ENCODE measurements at places on chromosomes 13 and 19.

DNA sequence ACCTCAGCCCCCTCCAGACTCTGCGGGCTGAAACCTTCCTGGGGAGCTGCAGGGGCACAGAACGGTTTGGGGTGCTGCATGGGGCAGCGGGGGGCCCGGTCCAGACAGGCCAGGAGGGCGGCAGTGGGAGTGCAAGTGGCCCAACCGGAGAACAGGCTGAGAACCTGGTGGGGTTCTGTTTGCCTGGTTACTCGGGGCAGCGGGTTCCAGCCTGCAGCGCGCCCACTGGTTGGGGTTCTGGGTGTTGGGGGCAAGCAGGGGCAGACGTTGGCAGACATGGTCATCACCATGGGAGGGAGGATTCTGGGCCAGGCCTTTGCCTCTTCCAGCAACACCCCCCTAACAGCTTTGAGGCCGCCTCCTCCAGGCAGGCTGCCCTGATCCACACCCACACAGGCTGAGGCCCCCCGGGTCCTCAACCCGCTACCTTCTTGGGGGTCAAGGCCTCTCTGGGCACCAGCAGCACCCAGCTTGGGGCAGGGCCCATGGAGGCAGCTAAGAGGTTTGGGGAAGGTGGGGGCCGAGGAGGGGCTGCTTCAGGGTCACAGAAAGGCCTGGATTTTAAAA, at the start of gene PRR22:
TSS of gene PRR22 (minus strand) at position 166 of the 567 bp plus-strand sequence. CDS start at position 80, 86 bp downstream.
- DNase-seq = no peak

GRCh38 chr19:4256563-4256962, 9.7 kb downstream of the YJU2 start:
- DNase-seq = no peak

DNA sequence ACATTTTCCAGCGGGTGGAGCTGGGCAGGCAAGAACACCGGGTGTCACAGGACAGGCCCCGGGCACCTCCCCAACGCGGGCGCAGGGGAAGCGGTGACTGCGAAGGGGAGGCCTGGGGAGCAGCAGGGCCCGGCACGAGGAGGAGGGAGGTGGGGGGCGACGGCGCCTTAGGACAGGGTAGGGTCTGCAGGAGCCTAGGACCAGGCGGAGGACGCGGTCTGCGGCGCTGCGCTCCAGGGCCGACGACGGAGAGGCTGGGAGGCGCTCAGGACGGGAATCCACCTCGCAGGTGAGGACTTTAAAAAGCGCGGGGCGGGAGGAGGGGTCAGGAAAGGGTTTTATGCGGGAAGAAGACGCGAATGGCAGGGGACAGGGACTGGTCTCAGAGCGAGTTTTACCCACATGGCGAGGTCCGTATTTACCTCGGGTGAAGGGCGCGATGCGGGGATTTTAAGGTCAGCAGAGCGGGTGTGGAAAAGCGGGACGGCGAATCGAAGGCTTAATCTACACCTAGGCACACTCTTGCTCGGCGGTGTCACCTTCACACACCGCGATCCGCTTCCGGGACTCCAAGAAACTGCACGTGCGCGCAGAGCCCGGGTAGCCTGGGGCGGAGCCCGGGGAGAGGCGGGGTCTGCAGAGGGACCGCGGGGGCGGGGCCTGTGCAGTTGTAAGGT, 13.5 kb downstream of the ERVV-2 start:
- no peak for DNase-seq

DNA sequence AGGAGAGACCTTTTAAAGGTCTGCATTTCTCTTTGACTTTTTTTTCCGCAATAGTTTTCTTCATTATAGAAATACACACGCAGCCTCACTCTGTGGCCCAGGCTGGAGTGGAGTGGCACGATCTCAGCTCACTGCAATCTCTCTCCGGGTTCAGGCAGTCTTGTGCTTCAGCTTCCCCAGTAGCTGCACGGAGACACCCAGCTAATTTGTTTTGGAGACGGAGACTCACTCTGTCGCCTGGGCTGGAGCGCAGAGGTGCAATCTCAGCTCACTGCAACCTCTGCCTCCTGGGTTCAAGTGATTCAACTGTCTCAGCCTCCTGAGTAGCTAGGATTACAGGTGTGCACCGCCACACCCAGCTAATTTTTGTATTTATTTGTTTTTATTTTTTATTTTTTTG, 11.7 kb upstream of the MKNK2 start:
- no peak for DNase-seq

DNA sequence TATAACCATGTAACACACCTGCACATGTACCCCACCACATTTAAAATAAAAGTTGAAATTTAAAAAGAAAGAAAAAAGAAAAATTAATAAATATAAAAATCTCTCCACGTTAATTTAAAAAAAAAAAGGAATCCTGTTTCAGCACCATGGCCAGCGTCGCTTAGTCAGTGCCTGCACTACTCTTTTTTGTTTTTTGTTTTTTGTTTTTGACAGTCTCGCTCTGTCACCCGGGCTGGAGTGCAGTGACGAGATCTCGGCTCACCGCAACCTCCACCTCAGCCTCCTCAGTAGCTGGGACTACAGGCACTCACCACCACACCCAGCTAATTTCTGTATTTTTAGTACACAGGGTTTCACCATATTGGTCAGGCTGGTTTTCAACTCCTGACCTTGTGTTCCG, 835.9 kb downstream of the UQCRFS1 start:
- no peak for DNase-seq

GRCh38 chr13:75355609-75356008, 126.4 kb downstream of the TBC1D4 start:
- no peak for DNase-seq

GRCh38 chr13:41851351-41851750, 109.6 kb downstream of the VWA8 start:
- no peak for DNase-seq

DNA sequence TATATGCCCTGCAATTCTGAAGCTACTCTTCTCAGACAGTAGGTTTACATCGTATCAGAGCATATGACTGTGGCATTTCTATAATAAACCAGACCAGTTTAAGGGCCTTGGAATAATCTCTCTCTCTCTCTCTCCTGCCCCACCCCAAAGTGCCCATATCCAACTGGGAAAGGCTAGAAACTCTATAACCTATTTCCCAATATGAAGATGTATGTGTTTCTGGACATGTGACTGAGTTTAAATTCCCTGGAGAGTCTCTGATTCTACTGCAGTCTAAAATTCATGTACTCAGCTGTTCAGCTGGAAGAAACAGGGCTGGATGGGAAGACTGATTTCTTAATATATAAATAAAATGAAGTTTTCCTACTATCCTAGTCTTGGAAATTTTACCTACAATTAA, 91.9 kb upstream of the MBNL2 start:
- no peak for DNase-seq

DNA sequence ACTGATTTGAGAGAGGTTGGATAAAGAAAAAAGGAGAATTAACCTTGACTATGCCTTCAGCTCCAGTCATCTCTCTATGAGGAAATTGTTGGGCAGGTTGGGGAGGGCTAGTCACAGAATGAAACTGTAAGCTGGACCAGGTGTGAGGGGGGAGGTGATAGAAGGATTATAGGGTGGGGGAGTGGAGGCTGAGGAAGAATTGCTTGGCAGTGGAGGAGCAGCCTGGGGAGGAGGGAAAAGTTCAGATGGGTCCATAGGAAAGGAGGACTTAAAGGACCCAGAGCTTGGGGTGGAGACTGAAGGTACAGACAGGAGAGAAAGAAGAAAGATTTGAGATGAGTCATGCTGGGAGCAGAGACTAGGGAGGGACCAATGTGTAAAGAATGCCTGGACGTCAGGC, 8.2 kb upstream of the ZNF431 start:
- DNase-seq = no peak

DNA sequence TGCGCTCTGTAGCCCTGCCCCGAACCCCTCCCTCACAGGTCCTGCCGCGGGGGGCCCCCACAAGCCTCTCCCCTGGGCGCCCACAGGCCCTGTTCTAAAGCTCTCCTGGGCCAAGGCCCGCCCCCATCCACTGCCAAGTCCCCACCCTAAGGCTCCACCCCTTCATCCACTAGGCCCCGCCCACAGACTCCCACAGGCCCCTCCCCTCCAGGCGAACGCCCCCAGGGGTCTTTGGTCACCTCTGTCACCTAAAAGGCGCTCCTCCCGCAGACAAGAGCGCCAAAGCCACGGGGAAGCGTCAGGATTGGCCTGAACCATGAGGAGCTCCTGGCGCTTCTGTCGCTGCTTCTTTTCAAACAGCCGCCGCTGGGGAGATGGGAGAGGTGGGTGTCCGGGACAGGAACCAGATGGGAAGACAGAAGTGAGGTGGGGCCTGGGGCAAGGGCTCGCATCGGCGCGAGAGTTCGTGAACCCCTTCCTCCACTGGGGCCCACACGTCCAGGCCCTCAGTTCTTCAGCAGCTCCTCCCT, 2.3 kb downstream of the TULP2 start:
- peak; percentile 49 for DNase-seq

GRCh38 chr13:112968910-112969691, at the start of gene MCF2L:
Gene MCF2L, plus strand, starts transcription at chr13:112969214. Its CDS starts 166 bp downstream, at chr13:112969380.
- peak; percentile 67 for DNase-seq

GRCh38 chr13:84445776-84446175, 563.5 kb upstream of the SLITRK1 start:
- no peak for DNase-seq

- DNase-seq = no peak
Observed at GRCh38 chr19:35315883-35316282, 13.1 kb upstream of the CD22 start.

DNA sequence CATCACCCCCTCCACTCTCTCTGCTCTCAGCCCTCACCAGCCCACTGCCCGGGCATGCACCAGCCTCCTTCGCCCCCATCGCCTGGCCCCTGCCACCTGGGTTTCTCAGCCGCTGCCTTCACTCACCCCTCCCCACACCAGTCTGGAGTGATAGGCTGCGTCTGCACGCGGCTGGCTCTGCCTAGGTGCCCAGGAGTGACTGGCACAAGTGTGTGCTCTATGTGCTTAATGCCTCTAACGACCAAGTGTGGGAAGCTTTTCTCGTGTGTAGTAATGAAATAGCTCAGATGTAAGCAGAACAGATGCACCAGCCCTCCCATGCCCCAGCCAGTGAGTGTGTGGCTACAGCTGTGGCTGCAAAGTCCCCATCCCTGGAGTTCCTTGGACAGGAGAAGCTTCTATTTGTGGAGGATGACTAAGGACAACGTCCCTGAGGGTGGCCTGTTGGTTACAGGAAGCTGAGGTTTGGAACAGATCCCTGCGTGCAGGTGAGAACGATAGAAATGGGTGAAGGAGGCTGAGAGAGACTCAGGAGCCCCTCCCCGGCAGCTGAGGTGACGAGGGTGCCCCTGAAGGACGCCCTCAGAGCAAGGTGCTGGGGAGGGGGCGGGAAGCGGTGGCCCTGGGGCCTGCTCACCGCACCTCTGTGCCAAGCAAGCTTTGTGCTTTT, 35.6 kb downstream of the ATP11A start:
- DNase-seq = no peak

GRCh38 chr13:47929156-47929555, 71.9 kb downstream of the SUCLA2 start:
- no peak for DNase-seq

- DNase-seq = no peak
Observed at GRCh38 chr13:108346376-108346775, 76.9 kb downstream of the TNFSF13B start.

DNA sequence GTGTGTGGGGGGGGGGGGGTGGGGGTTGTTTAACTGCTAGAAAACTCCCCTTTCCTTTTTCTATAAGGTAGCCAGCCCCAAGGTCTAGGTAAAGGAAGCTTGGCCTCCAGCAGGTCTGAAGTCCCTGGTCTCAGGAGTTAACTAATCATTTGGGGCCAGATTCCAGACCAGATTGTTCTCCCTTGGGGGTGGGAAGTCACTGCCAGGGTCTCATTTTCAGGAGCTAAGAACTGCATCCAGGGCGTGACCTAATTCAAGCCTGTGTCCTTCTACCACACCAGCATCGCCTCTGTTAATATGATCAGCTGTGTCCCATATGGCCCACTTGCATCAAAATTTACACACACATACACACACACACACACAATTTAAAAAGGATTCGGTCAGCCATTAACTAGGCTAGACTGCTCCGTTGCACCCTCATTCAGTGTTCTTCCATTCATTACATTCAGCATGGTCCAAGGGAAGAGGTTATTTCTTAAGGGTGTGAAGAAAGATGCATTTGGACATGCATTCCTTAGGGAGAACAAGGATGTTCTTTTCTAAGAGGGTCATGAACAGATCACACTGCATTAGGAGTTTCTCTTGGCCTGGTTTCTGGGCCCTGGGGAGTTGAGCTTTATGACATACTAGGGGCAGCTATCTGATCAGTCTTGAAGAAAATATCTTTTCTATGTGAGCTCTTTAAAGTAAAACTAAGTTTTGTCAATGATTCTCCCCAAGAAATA, 91.0 kb downstream of the FGF14 start:
- DNase-seq = no peak

DNA sequence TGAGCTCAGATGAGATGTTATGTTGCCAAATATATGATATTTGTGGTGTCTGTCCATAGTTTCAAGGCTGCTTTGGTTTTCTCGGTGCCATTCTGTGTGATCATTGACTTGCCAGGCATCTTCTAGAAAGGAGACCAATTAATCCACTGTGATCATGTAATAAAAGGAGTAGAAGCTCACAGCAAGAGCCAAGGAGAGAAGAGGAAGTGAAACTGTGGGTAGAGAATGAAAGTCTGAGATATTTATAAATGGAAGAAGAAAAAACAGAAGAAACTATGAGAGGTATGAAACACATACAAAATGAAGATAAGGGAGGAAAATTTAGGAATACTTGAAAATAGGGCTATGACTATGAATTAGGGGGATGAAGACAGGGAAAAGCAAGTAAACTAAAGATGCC, 11.1 kb upstream of the ZNF613 start:
- no peak for DNase-seq

DNA sequence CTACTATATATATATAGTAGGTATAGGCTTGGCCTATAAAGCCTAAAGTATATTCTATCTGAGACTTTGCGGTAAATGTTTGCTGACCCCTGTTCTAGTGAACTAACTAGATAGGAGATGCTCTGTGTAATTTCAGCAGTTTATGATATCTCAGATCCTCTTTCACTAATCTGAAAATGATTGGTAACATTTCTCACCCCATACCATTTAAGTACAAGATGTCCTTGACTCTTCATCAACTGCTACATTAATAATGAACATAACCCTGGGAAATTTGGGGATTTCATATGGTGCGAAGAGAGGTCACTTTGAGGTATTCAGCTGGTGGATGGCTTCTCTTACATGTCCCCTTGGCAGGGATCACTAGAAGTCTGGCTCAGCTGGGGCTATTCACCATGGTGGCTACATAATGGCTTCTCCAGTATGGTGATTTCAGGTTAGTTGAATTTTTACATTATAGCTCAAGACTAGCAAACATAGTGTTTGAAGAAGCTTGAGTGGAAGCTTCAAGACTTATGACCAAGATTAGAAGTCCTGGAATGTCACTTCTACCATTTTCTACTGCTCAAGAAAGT, 103.6 kb upstream of the MYCBP2 start:
- DNase-seq = no peak

DNA sequence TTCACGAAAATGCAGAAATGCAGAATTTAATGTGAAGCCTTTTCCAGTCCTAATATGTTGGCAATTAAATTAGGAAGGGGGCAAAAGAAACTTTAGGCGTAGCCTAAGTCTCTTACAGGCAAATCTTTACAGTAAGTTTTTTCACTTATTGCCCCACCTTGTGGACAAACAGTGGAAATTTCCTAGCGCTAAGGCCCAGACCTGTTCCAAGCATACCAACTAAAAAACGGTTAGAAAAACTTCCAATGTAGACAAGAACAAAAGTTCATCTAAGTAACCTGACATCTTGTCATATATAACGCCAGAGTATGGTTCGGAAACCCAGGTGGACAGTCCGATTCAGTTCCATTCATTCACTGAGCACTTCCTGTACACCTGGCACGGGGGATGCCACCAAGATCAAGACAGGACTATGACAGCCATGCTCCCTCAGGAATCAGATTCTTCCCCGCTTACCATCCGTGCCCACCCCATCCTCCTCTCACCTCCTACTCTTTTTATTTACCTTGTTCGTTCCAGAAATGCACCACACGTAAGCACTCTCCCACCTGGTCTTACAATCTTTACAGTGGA, 4.9 kb downstream of the ZAR1L start:
- no peak for DNase-seq
